ENCODE measurements at places on chromosomes 16 and 17. TPM values are rescaled to one million over a fixed set of nuclear protein-coding genes. Genes with fewer than 3 reads are reported as not detected.

DNA sequence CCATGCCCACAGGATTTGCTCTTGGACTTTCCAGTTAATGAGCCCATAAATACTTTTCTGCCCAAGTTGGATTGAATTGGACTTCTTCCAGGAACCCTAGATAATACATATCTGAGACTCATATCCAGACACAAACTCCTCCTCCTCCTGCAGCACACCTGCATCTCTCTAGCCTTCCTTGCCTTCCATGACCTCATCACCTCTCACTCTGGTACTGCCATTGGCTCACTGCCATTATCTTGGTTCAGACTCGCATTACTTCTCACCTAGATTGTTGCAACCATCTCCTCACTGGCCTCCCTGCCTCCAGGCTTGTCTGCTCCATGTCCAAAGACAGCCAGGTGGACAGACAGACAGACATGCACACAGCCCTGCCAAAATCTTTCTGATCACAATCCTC lies 4.8 kb upstream of the SYT17 start:
- H3K27me3 ChIP-seq: no peaks in the 10 kb centered on the region
- no peak overlapping the region for H3K27ac ChIP-seq
- H3K36me3 ChIP-seq: no peaks in the 10 kb centered on the region
- no peak overlapping the region for H3K4me3 ChIP-seq

DNA sequence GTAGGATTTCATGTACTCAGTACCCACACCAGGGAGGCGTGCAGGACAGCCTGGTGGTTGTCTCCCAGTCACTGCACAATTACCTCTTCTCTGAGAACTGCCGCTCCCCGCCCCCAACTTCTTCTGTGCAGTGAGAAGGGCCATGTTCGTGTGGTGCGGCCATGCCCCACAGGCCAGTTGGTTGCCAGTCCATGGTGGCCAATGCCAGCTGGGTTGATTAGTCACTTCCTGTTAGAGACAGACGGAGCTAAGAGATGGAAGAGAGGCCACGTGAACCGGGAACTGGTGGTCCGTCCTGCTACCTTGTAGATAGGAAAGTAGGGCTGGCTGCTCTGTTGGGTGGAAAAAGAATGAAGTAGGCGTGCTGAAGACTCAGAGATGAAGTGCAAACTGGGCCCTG lies 206.5 kb downstream of the ABCC12 start:
- H3K27me3 ChIP-seq: no peaks in the 10 kb centered on the region
- no peak overlapping the region for H3K27ac ChIP-seq
- DNase-seq: no peak
- H3K4me1 ChIP-seq: no peaks in the 10 kb centered on the region

DNA sequence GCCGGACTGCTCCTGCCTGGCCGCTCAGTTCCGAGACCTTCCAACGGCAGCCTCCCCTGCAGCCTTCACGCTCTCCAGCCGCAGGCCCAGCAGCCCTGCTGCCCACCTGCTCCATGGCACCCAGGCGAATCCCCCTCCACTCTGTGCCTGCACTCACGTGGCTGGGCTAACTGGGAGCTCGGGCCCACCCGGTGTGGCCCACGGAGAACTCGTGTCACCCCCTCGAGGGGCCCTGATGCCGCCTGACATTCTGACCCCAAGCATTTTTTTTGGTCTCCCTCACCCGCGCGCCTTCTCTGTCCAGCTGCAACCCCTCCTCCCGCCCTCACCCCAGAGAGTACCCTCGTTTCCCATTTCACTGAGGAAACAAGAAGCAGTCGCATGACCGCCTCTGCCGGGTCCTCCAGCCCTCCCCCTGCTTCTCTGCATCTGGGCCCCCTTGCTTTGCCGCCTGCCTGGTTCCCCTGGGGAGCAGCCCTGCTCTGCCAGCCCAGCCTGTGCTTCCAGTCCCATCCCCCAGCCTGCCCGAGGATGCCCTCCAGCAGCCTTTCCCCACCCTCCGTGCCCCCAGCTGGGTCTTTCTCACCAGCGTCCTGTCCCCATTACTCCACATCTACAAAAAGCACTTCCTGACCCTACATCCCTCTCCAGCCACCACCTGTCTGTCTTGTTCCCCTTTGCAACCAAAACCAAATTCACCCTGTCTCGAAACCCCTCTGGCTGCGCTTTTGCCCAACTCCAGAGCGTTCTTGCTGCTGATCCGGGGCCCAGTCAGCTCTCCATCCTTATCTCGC lies 146.4 kb upstream of the CHMP6 start:
- no peak overlapping the region for H3K27ac ChIP-seq
- H3K4me3 ChIP-seq: no peak overlapping the region
- H3K4me1 ChIP-seq: peaks cover 11% of the 10 kb centered on the region
- DNase-seq: no peak

- H3K4me1 ChIP-seq: no peaks in the 10 kb centered on the region
- H3K27me3 ChIP-seq: no peaks in the 10 kb centered on the region
- peaks cover 4% of the 10 kb centered on the region for H3K36me3 ChIP-seq
- no peak overlapping the region for H3K27ac ChIP-seq
- peak; percentile 55 for DNase-seq
Measured at GRCh38 chr16:29848420-29849297, 14.4 kb downstream of the CDIPT start.

- no peaks in the 10 kb centered on the region for H3K36me3 ChIP-seq
- no peak overlapping the region for H3K27ac ChIP-seq
- DNase-seq: no peak
- no peak overlapping the region for H3K4me3 ChIP-seq
- H3K4me1 ChIP-seq: peaks cover 8% of the 10 kb centered on the region
Measured at GRCh38 chr17:9937901-9938300, 32.8 kb upstream of the RCVRN start.

DNA sequence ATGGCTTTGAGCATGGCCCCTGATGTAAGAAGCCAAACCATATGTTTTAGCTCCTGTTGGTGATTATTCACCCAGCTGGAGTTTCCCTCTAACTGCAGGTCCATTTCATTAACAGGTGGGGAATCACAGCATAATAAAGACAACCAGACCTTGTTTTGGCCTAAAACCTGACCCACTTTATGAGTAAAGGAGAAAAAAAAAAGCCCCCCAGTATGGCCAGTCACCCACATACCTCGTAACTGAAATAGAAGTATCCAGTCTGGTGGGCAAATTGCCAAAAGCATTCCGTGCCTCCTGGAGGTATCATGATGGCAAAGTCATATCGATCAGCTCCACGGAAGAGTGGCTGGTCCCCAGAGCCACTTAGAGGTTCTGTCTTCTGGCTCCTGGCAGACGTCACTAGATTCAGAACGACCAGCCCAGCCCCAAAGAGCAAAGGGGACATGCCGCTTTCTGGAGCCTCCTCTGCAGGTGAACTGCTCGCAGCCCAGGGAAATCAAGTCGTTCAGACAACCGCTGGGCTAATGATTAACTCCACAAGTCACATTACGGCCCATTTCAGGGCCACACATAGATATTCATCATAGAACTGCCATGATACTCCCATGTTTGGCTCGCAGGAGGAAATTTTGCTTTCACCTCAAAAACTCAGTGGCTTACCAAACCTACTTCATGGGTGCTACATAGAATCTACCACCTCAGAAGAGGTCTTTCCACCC lies at the start of gene TMED6:
TSS of gene TMED6 (minus strand) at position 478 of the 719 bp plus-strand sequence. CDS start at position 445, 33 bp downstream.
- no peak within 1 kb of the TSS for H3K4me3 ChIP-seq
- H3K4me1 ChIP-seq: no peaks in the 10 kb centered on the region
- no peak within 1 kb of the TSS for H3K27ac ChIP-seq
- DNase-seq: peak; percentile 24
- H3K36me3 ChIP-seq: peaks cover 16% of the 10 kb centered on the region
- no peaks in the 10 kb centered on the region for H3K27me3 ChIP-seq

DNA sequence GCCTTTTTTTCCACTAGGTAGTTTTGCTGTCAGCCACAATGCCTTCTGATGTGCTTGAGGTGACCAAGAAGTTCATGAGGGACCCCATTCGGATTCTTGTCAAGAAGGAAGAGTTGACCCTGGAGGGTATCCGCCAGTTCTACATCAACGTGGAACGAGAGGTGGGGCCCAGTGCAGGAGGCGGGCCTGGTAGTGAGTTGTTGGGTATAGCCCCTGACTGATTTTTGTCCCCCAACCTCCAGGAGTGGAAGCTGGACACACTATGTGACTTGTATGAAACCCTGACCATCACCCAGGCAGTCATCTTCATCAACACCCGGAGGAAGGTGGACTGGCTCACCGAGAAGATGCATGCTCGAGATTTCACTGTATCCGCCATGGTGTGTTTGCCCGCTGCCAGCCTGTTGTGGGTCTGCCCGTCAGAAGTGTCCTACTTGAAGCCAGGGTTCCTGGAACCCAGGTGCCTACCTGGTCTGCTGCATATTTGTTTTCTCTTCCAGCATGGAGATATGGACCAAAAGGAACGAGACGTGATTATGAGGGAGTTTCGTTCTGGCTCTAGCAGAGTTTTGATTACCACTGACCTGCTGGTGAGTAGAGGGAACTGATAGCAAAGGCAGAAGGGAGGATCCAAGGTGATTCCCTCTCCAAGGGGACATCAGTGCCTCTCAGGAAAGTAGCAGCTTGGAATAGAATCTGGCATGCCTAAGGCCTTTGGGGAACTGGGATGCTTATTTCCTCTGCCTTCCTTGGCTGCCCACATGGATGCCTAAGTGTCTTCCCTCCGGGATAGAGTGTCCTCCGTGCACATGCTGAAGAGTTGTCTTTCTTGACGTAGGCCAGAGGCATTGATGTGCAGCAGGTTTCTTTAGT lies 1.9 kb upstream of the CD68 start:
- peaks cover 40% of the 10 kb centered on the region for H3K36me3 ChIP-seq
- no peak overlapping the region for H3K27ac ChIP-seq
- no peaks in the 10 kb centered on the region for H3K27me3 ChIP-seq
- H3K4me3 ChIP-seq: no peak overlapping the region
- peaks cover 16% of the 10 kb centered on the region for H3K4me1 ChIP-seq

DNA sequence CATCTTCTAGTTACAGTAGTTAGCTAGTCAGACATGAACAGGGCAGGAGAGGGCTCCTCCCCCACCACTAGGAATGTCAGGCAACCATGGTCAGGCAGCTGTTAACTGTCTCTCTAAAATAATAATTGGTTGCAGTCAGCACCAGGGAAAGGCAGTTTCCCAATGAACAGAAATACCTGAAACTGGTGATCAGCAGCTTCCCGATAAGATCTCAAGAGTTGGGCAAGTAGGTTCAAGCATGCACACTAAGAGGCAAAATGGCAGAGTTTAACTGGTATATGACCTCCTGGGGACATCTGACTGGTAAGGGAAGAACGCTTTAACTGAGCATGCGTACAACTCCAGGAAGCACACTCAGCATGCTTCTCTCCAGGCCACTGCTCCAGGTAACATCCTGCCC lies 12.6 kb upstream of the XYLT1 start:
- H3K27ac ChIP-seq: no peak overlapping the region
- H3K4me1 ChIP-seq: no peaks in the 10 kb centered on the region
- no peak for DNase-seq
- no peaks in the 10 kb centered on the region for H3K36me3 ChIP-seq
- peaks cover 6% of the 10 kb centered on the region for H3K27me3 ChIP-seq

DNA sequence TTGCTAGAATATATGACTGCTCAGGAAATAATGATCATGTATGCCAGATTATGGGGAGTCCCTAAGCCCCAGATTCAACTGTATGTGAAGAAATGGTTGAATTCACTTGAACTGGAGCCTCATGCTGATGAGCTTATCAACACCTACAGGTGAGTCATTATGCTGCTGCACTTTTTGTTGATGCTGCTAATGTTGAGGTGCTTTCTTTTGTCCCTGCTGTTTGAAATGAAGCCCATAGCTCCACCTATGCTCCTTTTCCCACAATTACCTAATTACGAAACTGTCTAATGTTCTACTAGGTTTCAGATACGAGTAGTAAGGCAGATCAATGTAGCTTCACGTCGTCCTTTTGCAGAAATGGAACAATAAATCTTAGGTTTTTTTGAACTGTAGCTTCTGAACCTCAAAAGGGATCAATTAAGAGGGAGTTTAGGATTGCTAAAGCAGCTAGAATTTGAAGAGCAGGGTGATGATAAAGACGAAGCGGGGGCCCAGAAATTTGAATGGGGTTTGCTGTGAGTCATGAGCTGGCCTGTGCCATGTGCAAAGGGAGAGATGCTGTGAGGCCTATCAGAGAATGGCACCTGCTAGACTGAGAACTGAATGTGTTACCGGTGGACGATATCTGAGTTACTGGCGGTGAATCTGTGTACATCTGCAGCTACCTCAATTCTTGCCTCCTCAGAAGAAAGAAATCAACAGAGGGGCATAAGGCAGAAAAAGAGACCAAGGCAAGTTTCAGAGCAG lies 6.1 kb upstream of the UQCRC2 start:
- H3K27ac ChIP-seq: no peak overlapping the region
- H3K4me1 ChIP-seq: peaks cover 8% of the 10 kb centered on the region
- H3K27me3 ChIP-seq: no peaks in the 10 kb centered on the region
- no peak for DNase-seq

DNA sequence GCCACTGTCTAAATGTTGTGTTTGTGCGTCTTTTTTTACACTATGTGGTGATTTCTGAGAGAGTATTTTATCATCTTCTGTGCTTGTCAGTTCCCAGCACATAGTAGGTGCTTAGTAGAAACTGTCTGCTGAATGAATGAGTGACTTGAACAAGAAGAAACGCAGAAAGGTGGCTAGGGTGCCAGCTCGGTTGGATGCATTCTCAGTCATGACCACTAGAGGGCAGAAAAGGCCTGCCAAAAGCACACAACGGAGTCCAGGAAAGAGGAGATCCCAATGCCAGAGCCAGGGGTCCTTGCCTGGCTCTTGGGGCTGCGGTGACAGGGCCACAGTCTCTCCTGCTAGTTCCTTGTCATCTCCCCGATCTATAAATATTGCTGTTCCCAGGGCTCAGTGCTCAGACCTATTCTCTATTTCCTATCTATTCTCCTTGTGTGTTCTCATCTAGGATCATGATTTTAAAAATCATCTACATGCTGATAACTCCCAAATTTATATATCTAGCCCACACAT lies 57.3 kb upstream of the CCL1 start:
- no peak overlapping the region for H3K27ac ChIP-seq
- no peaks in the 10 kb centered on the region for H3K4me1 ChIP-seq
- H3K36me3 ChIP-seq: no peaks in the 10 kb centered on the region
- no peak overlapping the region for H3K4me3 ChIP-seq
- peaks cover 34% of the 10 kb centered on the region for H3K27me3 ChIP-seq

DNA sequence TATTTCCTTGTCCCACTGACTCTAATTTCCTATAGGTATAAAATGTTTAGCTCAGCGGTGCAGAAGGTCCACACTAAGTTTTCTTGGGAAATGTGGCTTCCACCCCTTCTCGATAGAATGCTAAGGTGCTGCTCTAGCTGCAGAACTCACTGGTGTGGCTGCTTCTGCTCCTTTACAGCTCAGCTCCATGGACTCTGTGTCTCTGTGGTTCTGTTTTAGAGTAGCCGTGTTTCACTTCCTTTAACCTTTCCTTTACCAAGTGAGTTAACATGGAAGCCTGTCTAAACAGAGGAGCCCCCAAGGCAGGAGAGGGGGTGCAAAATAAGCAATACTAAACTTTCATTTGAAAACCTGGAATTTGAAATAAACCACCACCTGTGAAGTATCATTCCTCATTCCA lies 65.3 kb downstream of the SPECC1 start:
- no peaks in the 10 kb centered on the region for H3K36me3 ChIP-seq
- peak overlapping the region; percentile 41 for H3K27ac ChIP-seq
- no peak for DNase-seq

GRCh38 chr17:55672585-55673501 lies 49.8 kb downstream of the TMEM100 start:
- H3K27ac ChIP-seq: no peak overlapping the region
- H3K4me3 ChIP-seq: no peak overlapping the region
- H3K4me1 ChIP-seq: no peaks in the 10 kb centered on the region

TOX3 gene
- total RNA-seq: 5.3 TPM

DNAH17 gene
- 1.6 TPM for total RNA-seq

SDR42E2 gene
- not detected for total RNA-seq

QRICH2 gene
- total RNA-seq: 3.0 TPM
